T-cell (primary cell): ENCODE measurements at places on chromosomes 4 and X.
A peak's percentile ranks its signal among the peaks of the same experiment; 100 is the strongest.

- DNase-seq, result peak; percentile 3
Measured at GRCh38 chrX:152904151-152905080, 6.5 kb downstream of the ZNF185 start.

GRCh38 chrX:103584596-103584995, 719 bp upstream of the TCEAL4 start:
- DNase-seq, result no peak

DNA sequence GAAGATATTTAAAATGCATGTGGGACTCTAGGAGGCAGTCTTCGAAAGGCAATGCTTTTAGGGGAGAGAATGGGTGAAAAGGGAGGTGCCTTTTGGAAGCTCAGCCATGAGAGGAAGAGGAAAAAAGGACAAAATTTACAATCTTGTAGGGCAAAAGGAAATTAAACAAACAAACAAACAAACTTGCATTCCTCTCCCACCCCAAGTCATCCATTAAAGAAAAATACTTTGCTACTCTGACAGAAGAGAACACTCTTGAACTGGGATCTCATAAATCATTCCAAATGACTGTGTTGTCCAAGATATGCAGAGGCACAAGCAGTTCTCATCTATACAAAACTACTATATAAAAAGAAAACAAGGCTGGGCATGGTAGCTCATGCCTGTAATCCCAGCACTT, 46.7 kb downstream of the HELQ start:
- no peak for DNase-seq

DNA sequence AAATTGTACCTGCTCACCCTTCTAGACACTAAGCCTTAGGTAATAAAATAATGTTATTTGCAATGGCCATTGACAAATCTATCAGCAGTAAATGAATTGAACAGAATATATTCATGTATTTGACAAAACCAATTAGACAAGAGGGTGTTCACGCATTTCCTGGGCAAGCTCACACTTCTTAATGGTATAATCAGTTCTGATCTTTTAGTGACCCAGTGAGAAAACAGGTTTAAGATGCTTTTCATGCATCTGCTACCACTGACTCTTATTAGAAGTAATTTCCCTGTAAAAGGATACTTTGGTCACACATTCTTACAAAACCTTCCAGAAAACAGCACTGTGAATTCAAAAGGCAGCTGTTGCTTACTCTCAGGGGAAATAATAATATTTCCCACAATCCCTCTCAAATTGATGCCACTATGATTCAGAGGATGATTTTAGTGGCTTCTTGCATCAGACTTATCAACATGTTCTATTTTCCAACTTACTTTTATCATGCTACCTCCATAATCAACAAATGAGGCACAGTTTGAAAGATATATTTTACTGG, 313.9 kb upstream of the NWD2 start:
- DNase-seq, result no peak

DNA sequence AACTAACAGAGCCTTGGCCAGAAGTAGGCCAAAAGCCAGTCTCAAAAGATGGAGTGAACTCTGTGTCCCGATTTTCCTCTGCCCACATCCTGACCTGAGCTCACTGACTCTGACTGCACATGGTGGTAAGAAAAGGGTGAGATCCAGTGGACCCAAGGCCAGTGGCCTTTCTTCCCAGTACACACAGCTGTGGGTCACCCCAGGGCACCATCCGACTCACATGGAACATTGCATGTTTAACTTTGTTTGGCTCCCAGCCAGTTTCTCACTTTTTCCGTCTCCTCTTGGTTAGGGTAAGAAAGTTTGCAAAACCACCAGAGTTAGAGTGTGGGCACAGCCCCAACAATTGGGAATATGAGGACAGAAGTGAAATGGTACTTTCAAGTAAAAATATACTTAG, 69.8 kb downstream of the GAB1 start:
- DNase-seq, result no peak

DNA sequence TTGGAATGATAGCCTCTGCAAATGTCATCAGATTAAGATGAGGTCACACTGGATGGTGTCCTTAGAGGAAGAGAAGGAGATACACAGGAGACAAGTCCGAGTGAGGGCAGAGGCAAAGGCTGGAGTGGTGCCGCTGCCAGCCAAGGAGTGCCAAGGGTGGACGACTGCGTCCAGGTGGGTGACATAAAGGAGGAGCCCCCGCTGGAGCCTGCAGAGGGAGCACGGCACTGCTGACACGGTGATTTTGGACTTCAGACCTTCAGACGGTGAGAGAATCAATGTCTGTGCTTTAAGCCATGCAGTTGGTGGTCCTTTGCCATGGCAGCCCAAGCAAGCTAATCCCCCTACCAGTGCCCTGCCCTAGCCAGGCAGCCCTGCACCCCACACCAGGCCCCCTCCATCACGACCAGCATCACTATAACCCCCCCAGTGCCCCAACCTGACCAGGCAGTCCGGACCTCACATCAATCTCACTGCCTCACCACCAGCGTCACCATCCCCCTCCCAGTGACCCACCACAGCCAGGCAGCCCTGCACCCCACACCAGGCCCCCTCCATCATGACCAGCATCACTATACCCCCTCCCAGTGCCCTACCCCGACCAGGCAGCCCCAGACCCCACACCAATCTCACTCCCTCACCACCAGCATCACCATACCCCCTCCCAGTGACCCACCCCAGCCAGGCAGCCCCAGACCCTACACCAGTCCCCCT, 130.0 kb downstream of the HMX1 start:
- DNase-seq, result no peak

DNA sequence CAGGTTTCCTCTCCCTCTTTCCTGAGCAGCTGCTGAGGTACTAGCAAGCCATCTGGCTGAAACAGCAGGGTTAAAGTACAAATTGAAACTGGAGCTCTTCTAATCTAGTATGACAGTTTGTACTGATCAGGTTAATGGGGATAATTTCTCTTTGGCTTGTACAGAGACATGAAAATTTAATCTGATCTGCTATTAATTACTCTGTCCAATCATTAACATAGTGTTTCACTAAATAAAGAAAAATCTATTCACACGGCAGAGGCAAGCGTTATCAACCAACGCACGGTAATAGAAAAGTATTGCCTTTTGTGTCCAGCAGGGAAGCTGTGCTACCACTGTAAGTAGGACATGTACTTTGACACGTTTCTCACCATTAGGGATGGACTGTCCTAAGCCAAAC, 71.1 kb downstream of the IGSF1 start:
- DNase-seq, result no peak

GRCh38 chr4:183304538-183304937, 15.5 kb downstream of the CLDN22 start:
- no peak for DNase-seq

DNA sequence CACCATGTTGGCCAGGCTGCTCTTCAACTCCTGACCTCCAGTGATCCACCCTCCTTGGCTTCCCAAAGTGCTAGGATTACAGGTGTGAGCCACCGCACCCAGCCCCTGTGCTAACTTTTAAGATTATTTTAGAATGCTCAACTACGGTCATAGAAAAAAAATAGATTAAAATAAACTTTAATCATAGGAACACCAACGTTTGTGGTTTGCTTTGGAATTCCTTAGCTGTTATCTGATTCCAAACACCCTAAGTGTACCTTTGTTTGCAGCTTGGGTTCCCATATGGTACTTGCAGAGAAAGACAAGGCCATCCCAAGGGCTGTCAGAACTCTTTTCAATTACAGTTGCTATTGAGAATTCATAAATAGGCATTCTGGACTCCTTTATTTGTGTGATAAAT, 90.1 kb upstream of the EFHC2 start:
- DNase-seq, result no peak
